ENCODE measurements at places on chromosomes 12 and 14. TPM values are rescaled to one million over a fixed set of nuclear protein-coding genes. Genes with fewer than 3 reads are reported as not detected.

Gene MYF5
- not detected for total RNA-seq

Gene OR4E1
- not detected for total RNA-seq

Gene CSRP2
- total RNA-seq, result not detected

DNA sequence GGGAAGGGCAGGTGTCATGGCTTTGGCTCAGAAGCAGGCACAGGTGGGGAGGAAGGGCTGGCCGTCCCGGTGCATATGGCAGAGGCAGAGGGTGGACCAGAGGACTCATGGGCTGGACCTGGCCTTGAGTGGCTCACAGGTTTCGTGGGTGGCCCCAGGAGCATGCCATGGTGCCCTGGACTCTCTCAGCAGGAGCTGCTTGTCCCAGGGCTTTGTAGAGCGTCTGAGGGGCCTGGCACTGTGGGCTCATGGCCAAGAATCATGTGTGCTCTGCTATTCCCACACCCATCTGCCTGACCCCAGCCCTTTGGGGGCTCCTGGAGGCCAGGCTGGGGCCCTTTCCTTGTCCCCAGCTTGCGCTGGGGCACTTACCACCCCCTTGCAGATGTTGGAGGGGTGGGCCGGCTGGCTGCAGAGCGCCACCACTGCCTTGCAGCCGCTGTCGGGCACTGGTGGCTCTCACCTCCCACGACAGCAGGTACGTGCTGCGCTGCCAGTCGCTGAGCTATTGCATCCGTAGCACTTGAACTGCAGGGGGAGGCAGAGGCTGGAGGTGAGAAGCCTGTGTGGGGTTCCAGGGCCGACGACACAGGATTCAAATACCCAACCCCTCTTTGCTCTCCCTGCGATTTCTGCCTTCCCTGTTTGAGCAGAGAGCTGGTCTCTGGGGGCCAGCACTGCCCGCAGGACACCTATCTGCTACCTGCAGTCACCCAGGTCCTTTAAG is 187.4 kb upstream of the PRMT8 start:
- DNase-seq, result peak; percentile 55

- DNase-seq, result peak; percentile 34
Observed at GRCh38 chr12:71671816-71672215, 7.7 kb downstream of the THAP2 start.

- DNase-seq, result no peak
Observed at GRCh38 chr12:7376196-7376595, 67.8 kb downstream of the CD163L1 start.

- DNase-seq, result no peak
Observed at GRCh38 chr12:97977870-97978405, 515.3 kb downstream of the RMST start.

- DNase-seq, result no peak
Observed at GRCh38 chr14:104698688-104699425, 9.4 kb downstream of the INF2 start.

DNA sequence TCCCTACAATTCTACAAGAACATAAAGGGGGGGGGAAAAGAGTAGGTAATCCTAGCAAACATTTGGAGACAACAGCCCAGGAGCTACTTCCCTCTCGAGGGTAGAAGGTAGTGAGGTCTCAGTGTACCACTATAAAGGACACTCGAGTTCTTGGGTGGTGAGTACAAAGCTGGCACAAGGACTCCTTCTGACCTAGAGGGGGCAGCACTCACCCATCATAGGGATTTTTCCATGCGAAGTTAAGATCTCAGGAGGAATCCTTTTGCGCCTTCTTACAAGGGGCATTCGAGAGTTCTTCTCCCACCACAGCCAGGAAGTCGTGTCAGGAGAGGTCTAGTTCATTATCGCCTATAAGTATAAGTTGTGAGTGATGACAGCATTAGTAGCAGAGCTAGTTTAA is 200.2 kb upstream of the RBM19 start:
- peak; percentile 53 for DNase-seq

GRCh38 chr12:48078901-48079300 is 27.0 kb downstream of the SENP1 start:
- no peak for DNase-seq

- no peak for DNase-seq
Observed at GRCh38 chr14:23299986-23300686, 2.5 kb downstream of the PPP1R3E start.

DNA sequence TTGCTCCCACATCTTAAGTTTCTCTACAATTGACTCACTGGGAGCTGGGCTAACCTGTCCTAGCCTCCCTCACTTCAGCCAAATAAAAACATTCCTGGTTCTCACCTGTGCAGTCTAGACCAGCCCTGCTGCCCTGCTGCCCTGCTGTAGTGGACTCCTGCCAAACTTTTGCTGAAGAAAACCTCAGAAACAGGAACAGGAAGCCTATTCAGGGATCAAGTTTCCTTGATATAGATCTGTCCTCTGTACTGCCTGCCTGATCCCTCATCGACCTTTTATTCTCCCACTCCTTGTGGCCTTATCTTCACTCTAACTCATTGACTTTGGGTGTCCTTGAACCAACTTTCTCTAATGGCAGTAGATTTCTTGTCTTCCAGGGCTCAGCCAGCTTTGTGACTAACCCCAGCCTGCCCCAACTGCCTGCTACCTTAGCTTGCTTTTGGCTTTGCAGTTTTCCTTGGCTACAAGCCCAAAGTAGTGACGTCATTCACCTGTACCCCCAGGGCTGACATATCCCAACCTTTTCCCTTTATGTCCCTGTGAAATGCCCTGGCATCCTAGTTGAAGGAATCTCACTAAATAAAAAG is 234.8 kb downstream of the DUSP6 start:
- peak; percentile 74 for DNase-seq

DNA sequence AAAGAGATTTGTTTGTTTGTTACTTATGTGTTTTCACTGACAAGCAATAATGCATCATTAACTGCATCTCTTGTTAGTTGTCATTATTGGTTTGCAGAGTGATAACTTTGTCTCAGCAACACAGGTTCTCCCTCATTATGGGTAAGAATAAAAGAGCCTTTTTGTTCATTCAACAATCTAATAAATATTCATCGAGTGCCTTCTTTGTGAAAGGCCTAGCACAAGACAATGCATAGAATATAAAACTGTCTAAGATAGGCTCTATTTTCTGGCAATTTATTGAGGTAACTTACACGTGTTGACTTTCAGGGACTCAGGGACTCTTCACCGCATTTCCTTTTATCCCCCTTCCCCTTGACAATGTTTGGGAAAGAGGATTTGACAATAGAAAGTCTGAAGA is 95.5 kb upstream of the KRR1 start:
- no peak for DNase-seq

DNA sequence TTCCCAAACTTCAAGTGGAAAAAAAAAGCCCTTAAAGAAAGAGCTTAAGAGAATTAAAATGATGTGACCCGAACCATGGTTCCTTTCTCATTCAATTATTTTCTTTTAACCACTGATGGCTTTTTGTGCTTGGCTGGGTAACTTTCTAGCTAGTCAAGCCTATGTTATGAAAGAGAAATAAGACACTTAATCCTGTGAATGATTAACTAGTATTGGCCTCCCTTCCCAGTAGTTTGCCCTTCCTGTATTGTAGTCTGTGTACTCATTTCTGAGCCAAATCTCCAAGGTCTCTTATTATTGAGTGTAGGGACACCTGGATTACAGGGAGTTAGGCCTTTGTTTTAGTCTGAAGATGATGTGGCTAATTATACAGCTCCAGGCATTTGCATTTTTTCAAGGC is 353.0 kb downstream of the RAD51B start:
- no peak for DNase-seq

DNA sequence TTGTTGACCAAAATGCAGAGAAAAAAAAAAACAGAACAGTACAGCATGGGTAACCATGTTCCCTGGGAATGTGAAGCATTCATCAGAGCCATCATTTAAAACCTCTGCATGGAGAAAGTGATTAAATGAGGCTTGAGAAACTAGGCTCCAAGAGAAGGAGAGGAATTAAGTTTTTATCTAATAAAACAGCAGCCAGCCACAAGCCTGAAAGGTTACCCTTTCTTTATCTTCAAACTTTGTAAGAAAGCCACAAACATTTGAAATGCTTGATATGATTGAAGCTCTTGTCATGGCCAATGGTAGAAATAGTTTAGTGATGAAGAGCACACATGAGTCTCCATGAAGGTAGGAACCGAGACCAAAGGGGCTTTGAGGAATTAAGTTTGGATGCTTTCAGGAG is 144.9 kb upstream of the SYT1 start:
- DNase-seq, result no peak

- DNase-seq, result peak; percentile 94
Observed at GRCh38 chr14:70972107-70972976, 65.1 kb downstream of the PCNX1 start.

DNA sequence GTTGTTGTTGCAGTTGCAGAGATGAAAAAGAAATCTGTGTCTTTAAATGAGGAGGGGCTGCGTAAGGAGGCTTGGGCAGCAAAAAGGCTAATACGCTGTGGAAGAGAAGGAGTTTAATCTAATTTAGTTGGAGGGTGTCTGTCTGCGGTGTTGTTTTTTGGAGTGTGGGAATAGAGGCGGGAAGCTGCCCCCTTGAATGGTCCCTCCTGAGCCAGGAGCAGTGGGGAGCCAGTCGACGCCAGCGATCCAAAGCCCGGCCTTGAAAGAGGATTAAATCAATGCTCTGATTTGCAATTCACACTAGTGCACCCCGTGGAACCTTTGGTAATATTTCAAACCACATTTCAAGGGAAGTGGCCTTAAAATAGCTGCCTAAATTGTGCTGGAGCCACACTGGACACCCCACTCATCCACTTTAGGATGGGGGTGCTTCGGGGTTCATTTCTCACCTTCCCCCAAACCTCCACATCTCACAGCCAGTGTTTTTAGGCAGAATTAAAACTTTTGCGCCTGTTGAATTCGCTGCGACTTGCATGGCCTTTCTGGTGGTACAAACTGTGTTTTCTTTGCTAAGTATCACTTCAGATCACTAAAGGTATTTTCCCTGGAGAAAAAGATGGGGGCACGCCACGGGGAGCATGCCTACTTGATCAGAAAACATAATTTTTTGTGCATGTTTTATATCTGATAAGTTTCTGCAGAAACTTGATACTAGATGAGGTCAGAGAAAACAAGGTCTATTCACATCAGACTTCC is 4.1 kb upstream of the FZD10 start:
- no peak for DNase-seq

DNA sequence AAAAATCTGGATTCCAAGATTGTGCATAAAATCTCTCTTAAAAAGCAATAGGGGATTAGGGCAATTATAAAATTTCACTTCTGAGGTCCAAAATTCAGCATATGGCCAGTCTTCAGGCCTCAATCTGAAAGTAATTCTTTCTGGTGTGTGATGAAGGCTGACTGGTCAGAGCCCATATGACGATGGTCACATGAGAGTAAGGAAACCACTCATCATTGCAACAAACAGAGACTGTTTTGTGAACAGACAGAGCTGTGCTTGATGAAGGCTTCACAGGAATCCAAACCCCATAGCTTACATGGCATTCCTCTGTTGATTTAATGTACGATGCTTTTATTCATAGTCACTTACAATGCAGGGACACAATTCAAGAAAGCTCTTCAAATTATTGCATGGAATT is 238.1 kb downstream of the APAF1 start:
- DNase-seq, result no peak

GRCh38 chr12:117762143-117762542 is 206.6 kb downstream of the KSR2 start:
- no peak for DNase-seq

Data from stomach (tissue), 19 donors.